ENCODE measurements at places on chromosomes 3 and 15.

DNA sequence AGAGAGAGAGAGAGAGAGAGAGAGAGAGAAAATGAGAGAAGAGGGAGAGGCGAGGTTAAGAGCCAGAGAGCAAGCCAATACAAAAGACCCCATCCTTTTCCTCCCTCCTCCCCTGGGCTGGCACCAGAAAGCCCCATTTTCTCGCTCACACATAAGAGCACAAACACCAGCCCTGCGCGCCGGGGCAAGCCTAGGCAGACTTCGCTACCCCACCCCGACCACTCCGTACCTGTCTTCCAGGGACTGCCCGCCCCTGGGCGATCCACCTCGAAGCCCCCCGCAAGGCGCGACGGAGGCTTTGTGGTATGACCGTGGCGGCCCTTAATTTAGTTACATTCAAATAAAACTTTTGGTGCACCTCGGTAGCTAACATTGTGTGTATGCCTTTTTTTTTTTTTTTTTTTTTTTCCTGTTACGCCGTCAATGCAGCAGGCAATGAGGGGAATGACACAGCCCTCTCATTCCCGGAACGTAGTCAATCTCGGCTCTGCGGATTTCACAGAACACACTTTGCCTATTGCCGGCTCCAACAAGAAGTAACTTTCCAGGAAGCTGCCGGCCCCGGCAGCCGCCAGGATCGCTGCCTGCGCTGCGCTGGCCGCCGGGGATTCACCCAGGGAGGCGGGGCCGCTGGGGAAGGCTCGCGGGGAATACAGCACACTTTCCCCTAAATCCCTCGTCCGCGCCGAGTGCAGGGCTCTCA lies 7.7 kb downstream of the BCL6 start:
- DNase-seq, result no peak

DNA sequence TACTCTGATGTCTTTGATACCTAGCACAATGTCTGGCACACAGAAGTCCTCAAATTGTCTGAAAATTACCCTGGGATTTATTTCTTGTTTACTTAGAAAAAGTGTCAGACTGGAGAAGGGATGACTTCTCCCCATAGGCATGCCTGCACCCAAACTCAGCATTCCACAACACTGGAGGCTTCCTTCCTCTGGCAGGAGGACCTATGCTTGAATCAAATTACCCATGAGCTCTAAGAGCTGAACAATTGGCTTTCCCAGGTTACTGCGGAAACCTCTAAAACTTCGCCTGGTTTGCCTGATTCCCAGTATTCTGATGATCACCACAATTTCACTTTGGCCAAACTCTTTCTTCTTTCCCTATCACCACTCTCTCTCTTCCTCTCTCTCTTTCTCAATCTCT lies 217.4 kb downstream of the DIPK2A start:
- DNase-seq, result no peak

DNA sequence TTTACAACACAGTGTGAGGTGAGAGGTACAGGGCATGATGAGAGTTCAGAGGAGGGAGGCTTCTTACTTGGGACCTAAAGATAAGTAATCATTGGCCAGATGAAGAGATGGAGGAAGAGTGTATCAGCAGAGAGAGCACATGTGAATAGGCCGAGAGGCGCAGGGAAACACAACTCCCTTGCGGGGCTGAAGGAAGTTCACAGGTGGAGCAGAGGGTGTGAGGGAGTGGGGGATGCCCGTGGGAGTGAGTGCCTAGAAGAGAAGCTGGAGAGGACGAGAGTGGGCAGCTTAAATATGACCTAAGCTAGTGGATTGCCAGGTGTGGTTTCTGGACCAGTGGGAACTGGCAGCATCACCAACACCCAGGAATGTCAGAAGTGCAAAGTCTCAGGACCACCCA lies 98.2 kb upstream of the TBC1D5 start:
- DNase-seq, result no peak

GRCh38 chr3:152706991-152707713 lies 127.8 kb upstream of the P2RY1 start:
- DNase-seq, result no peak

GRCh38 chr3:46713898-46714552 lies 3.6 kb downstream of the PRSS50 start:
- DNase-seq, result no peak

DNA sequence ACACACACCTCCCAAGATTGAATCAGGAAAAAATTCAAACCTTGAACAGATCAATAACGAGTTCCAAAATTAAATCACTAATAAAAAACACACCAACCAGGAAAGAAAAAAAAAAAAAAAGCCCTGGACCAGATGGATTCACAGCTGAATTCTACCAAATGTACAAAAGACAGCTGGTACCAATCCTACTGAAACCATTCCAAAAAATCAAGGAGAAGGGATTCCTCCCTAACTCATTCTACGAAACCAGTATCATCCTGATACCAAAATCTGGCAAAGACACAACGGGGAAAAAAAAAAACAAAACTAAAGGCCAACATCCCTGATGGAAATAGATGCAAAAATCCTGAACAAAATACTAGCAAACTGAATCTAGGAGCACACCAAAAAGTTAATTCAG lies 54.4 kb upstream of the SLC12A8 start:
- DNase-seq, result no peak

GRCh38 chr3:13424141-13424844 lies 4.2 kb upstream of the NUP210 start:
- DNase-seq, result no peak

- no peak for DNase-seq
Measured at GRCh38 chr15:100824211-100824610, 55.4 kb upstream of the ALDH1A3 start.

DNA sequence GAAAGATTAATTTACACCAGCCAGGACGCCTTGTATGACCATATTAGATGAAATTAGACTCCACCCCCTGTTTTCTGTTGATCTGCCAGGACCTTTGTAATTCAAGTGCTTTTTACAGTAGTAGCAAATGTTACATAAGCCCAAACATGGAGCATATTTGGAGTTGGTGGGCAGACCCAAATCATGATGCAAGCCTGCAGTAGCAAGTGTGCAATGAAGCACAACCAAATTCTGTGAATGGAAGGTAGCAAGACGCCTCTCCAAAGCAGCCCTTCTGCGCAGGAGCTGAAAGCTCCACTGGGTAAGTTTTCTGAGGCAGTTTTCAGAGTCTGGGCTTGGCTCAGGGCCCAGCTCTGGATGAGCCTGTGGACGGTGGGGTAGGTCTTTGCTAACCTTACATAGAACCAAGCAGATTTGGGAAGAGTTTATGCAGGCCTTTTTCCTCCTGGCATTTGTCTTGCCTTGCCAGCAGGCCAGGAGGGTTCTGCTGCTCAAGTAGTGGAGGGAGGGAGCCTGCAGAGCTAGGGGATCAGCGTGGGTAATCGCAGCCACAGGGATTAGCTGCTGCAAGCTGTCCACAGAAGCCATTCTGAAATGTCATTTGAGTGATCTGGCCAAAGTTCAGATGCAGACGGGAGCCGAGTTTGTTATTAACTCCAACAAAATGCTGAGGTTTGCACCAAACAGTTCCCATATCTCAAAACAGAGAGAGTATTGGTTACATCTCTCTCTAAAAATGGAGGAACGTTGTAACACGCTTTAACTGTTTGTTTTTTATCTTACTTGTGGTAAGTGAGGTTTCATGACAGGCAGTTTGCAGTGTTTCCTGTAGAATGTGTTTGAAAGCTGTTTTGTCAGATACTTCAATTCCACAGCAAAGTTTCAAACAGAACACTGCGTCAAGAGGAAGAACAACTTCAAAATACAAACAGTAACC lies 55.4 kb downstream of the PSMD6 start:
- no peak for DNase-seq

- DNase-seq, result no peak
Measured at GRCh38 chr15:89333959-89334509, 590 bp downstream of the POLG start.

DNA sequence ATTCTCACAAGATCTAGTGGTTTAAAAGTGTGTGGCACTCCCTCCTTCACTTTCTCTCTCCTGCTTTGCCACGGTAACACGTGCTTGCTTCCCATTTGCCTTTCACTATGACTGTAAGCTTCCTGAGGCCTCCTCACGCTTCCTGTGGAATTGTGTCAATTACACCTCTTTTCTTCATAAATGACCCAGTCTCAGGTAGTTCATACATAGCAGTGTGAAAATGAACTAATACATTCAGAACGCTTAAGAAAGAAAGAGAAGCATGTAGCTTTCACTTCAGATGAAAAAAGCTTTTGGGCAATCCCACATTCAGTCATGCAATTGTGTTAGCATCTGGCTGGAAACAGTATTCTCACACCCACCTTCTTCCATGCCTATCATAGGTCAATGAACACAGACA lies 24.4 kb downstream of the P3H2 start:
- no peak for DNase-seq

DNA sequence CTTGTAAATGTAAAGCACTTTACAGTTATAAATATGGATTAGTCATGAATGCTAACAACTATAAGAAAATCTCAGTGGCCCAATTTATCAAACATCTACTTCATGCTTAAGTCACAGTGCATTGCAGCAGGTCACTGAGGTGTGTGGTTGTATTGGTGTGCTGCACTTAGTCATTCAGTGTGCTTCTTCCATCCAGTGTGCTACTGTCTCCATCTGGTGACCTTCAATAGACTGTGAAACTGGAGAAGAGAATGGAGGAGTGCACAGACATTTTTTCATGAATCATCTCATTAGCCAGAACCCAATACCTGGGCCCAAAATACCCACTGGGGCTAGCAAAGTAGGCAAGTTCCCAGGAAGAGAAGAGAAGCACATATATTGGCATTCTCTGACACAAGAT lies 199.6 kb downstream of the SHOX2 start:
- no peak for DNase-seq

GRCh38 chr3:132090921-132091320 lies 56.1 kb upstream of the CPNE4 start:
- DNase-seq, result no peak

- DNase-seq, result no peak
Measured at GRCh38 chr15:36807134-36807764, 227.8 kb downstream of the CDIN1 start.

DNA sequence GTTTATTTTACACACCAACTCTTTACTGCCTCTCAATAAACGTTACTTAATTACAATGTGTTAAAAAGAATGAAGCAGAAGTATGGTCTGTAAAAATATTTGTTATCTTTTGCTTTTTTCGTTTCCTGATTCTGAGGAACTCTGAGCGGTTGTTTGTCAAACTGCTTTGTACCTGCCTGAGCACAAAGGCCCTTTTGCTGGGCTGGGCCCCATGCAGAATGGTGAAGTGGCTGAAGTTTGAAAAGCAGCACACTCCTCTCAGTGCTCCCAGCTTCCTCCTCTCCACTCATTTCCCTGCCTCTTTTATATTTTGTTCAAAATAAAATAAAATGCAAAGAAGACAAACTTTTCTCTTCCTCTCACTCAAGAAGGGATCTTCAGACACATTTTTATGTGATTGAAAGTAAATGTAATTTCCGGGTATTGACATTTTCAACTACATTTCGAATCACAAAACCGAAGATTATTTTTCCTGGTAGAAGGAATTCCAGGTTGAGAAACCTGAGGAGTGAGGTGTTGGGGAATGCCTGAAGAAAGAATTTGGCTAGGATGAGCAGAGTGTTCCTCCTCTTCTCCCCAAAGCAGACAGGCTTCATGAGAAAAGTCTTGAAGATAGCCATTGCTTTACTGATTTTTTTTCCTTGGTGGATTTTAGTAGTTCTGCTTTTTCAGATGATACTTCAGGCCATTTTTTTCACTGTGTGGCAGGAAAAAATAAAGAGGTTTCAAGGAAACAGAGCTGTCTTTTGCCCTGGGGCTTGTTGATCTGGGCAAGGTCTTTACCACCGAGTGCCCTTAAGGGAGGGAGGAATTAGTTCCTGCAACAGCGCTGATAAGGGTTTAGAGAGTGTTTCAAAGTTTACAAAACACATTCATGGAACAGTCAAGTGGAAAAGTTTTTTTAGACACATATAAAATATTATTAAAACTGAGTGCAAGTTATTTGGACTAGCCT lies 229.8 kb downstream of the NFKBIZ start:
- no peak for DNase-seq

DNA sequence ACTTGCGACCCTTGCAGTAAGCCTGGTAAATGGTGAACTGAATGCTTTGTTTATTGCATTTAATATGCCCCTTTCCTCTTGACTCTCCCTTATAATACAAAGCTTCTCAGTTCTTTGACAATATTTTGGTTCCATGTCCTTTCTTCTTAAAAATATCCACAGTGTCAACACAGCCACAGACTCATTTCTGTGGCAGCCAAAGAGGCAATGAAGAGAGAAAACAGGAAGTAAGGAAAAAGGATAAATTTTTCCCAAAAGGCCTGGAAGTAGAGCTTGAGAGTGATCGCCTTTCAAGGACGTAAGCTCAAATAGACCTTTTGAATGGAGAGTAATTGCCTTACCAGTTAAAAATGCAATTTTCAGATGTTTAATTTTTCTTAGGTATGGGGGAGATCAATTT lies 59.4 kb downstream of the PEX5L start:
- DNase-seq, result no peak

GRCh38 chr15:45251888-45252287 lies at the start of gene SLC28A2:
SLC28A2 (plus strand) TSS chr15:45252234; CDS start chr15:45253216, 982 bp downstream.
- no peak for DNase-seq

GRCh38 chr3:111761309-111761795 lies 97.7 kb upstream of the PHLDB2 start:
- no peak for DNase-seq

GRCh38 chr3:158731486-158731885 lies 771 bp downstream of the RARRES1 start:
- no peak for DNase-seq

DNA sequence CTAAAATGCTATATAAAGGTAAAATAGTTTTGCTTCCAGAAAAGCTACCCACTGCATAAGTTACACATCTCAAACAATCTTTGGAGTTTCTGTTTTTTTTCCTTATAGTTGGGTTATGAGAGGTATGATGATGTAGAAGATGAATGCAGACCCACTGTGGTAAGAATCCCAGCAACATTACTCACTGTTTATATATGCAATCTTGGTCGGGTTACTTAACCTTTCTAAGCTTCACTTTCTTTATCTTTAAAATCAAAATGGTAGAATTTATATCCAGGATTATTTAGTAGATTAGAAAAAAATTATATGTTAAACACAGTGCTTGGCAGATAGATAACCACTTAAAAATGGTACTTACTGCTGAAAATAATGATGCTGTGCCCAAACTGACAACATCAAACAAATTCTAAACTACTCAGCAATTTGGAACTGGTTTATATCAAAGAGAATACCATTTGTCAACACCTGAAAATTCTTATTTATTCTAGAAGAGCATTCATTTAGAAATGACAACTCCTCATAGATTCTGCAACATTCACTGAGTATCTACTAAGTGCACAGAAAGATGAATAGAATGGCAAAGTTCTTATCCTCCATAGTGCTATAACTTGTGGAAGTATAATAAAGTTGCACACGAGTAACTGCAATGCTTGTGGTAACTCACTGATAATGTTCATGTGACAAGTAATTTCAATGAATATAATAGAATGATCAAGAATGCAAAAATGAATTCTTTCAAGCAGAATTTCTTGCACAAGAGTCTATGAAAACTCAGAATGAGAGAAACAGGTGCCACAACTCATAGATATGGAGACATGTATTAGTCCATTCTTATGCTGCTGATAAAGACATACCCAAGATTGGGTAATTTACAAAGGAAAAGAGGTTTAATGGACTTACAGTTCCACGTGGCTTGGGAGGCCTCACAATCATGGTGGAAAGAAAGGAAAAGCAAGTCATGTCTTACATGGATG lies 129.0 kb upstream of the SLC7A14 start:
- no peak for DNase-seq

- no peak for DNase-seq
Measured at GRCh38 chr15:98375513-98376340, 272.6 kb upstream of the IGF1R start.

GRCh38 chr15:45384700-45385099 lies 6.4 kb upstream of the GATM start:
- no peak for DNase-seq

Data from cortex of kidney (tissue), 1 donor.